ENCODE measurements at places on chromosomes 1 and 21.

DNA sequence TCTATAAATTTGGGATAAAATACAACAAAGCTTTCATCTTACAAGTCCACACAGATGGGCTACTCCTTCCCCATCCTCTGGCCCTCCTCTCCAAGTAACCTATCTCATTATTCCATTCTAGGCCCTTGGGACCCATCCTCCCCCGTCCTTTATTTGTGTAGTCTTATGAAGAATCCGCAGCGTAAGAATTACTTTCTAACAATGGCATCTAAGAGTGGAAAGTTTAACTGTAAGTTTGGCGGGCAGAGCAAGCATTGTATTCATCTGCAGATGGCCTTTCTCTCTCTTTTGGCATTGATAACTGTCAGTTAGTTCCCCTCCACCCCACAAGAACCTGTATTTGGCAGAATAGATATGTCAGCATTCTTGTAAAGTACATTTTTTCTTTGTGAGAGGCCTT is 91.9 kb upstream of the TSPAN2 start:
- DNase-seq, result no peak

DNA sequence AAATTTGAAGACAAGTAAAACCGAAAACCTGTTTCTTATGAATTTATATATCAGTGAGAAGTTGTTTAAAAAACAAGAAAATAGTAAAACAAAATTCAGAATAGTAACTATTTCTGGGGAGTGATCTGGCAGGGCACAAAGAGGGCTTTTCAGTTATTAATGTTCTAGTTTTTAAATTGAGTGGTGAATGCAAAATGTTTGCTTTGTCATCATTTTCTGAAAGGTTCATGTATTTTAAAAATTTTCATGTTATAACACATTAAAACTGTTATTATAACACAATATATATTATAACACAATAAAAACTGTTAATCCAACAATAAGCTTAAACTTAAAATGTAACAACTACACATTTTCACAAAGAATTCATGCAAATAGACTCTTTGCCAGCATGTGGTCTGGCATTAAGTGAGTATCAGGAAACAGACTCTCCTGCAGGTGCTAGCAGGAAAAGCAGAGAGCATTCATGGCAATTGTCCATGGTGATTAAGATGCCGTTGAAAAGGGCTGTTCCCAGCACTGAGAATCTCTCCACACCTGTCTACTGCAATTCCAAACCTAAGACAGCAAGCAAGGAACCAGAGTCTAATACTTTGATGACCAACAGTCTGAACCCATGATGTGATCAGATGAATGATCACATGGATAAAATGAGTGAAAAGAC is 204.9 kb downstream of the TBX15 start:
- DNase-seq, result no peak

GRCh38 chr1:43359696-43360095 is 915 bp downstream of the CDC20 start:
- DNase-seq, result no peak

DNA sequence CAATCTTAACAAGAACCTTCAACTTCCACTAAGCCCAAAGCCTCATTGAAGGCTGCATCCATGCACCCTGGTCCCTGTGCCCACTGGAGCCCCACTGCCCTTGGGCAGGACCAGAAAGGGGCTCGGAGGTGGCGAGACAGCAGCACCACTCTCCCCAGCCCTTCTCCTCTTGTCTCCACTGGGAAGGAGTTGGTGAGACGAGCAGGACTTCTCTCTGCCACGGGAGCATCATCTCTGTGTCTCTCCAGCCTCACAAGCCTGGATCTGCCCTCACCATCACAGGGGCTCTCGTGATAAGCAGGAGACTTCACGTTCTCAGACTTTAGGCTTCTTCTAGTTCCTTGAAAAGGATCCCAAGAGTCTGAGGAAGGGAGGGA is 7.2 kb upstream of the ETV3L start:
- DNase-seq, result no peak

DNA sequence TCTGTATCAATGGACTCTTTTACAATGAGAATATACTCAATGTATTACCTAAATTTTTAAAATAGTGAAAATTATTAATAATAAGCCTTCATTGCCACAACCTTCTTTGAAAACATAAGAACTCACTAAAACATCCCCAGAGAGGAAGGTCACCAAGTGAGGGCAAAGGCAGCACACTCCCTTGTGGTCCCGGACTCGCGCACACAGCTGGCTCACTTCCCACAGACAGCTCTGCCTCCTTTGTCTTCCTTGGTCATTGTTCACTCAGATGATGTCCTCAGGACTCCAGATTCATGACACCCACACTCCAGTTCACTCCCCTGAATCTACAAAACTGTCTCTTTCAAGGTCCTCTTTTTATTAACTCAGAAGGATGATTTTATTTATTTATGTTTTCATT is 19.2 kb upstream of the UBR4 start:
- no peak for DNase-seq

- no peak for DNase-seq
Measured at GRCh38 chr1:113630340-113631327, 128.7 kb downstream of the PHTF1 start.

DNA sequence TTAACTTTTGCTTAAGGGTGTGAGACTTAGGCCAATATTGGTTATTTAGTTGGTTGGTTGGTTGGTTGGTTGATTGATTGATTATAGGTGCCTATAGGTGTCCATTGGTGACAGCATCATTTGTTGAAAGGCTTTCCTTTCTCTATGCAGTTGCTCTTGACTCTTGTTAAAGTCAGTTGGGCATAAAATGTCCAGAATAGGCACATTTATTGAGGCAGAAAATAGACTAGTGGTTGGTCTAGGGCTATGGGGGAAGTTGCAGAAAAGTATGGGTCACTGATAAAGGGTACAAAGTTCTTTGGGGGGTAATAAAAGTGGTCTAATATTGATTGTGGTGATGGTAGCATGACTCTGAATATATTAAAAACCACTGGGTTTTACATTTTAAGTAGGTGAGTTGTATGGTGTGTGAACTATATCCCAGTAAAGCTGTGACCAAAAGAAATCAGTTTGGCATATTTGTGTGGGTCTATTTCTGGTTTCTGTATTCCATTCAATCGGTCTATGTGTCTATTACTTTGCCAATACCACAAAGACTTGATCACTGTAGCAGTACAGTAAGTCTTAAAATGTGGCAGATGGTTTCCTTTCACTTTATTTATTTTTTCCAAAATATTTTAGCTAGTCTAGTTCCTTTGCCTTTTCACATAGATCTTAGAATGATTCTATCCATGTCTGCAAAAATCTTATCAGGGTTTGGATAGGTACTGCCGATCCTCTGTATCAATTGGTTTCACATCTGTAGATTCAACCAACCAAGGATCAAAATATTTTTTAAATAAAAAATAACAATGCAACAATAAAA is 63.0 kb downstream of the ATP1A1 start:
- no peak for DNase-seq

DNA sequence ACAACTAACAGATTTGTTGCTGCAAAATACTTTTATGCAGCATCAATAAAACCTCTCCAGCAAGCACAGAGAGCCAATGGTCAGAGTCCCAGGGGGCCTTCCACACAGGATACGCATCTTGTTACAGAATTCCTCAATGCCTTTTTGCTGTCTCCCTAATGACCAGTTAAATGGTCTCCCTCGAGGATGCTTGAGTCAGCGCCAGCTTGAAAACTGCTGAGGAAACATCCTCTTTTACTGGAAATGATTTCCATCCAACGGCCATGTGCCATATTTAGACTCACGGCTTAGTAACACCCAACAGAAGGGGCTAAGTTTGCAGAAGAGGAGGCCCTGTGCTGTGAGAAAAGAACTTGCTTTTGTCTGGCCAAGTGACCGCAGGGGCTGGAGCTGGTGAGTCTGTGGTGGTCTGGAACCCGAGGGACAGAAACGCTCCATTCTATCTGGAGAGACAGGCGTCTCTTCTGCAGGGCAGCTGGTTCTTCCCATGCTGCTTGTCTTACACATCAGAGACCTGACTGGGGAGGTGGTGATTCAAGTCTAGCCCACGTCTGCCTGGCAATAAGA is 496.4 kb downstream of the SETD4 start:
- no peak for DNase-seq

DNA sequence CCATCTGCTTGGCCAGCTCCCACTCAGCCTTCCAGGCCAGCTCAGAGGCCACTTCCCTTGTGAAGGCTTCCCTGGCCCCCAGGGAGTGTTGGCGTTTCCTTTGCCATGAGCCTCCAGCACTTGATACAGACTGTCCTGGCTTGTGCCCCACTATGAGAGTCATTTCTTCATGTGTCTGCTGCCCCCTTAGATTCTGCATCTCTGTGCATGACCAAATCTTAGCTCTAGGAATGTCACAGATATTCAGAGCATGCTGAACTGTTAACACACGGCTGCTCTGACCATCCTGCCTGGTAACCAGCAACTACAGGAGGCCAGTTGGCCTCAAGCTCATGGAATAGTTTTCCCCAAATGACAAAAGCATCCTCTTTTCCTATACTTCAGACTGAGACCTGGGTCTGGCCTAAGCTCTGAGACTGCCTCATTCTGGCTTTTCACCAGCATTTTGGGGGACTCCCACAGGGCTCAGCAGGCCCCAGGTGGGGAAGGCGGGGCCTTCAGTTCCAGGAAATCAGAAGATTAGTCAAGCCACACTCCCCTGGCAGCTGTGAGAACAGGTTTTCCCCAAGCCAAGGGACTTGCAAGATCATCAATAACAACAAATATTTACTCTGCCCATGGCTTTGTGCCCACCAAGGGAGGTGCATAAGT is 182.6 kb upstream of the EDN2 start:
- DNase-seq, result peak; percentile 34

DNA sequence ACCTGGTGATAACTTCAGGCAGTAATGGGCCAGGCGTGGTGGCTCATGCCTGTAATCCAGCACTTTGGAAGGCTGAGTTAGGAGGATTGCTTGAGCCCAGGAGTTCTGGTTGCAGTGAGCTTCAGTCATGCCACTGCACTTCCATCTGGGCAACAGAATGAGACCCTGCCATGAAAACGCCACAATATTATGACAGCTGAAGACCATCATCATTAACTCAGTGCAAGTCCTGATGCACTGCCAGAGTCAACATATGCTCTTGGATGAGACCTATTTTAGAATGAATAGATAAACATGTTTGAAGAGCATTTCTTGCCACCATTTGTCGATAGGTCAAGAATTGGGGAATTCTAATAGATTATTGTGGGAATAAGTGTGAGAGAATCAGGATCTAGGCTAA is 26.4 kb downstream of the HENMT1 start:
- DNase-seq, result no peak

GRCh38 chr1:214117780-214118179 is 130.0 kb downstream of the PROX1 start:
- DNase-seq, result no peak

- DNase-seq, result no peak
Measured at GRCh38 chr1:85445906-85446305, 19.1 kb downstream of the DDAH1 start.

DNA sequence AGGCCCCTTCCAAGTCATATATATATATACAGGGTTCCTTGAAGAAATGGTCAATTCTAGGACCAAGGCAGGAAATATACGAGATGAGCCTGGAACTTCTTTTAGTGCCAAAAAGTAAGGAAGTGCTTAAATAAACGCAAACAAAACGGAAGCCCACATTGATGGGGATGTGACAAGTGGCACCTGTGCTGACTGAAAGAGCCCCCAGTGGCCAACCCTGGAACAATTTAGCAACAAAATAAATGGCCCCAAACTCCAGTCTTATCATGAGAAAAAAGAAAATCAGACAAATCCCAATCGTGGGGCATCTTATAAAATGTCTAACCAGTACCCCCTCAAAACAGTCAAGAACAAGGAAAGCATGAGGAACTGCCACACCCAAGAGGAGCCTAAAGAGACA is 17.7 kb downstream of the PLA2G5 start:
- no peak for DNase-seq

DNA sequence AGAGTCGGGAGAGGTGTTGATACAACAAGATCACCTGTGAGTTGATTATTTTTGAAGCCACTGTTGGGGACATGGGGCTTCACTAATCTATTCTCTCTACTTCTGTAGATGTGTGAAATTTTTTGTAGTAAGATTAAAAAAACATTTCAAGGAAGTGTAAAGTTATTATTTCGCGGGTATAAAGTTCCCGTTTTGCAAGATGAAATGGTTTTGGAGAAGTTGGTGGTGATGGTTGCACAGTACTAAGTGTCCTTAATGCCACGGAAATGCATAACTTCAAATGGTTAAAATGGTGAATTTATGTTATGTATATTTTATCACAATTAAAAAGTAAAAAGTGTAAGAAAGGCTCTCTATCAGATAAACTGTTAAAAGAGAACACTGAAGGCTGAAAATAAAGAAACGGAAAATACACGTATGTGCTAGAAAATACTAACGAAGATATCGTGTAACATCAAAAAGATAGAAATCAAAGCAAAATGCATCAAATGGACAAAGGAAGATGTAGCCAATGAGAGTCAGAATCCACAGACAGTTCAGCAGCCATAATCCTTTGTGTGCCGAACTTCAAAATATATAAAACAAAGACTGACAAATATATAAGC is 2.9 kb upstream of the ITGB2 start:
- DNase-seq, result no peak

GRCh38 chr1:227343727-227344551 is 25.6 kb upstream of the CDC42BPA start:
- DNase-seq, result no peak

DNA sequence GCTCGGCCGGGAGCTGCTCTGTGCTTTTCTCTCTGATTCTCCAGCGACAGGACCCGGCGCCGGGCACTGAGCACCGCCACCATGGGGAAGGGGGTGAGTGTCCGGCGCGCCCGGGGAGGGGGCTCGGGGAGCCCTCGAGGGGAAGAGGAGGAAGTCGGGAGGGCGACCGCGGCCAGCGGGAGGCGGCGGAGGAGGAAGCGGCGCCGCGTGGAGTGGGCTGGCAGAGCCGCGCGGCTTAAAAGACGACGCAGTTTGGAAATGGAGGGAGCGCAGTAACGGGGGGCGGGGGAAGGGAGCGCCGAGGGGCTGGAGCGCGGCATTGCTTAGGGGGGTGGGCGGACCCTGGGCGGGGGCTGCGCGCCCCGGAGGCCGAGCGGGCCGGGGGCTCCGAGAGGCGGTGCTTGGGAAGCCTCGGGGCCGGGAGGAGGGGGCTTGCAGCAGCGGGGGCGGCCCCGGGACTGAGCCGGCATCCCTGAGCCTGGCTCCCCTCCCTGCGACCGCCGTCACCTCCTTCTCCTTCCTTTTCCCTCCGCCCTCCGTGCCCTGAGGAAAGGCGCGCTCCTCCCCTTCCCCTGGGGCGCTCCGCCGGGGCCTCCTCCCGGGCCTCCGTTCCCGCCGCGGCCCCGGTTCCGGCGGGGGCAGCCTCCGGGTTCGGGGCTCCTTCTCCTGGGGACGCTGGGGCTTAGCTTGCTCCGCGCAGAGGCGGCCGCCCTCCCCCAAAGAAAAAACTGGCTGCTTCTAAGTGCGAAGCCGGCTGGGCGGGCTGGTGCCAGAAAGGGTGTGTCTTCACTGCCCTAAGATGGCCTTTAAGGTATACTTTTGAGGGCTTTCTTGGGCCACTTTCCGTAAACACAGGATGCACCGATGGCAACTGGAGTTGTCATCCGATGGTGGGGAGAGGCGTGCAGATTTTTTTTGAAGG is 648 bp downstream of the ATP1A1 start:
- peak; percentile 17 for DNase-seq

GRCh38 chr1:4090556-4090955 is 190.5 kb upstream of the C1orf174 start:
- DNase-seq, result no peak
